ENCODE measurements at places on chromosomes 1 and 21.

GRCh38 chr1:216616425-216616824 lies 106.8 kb downstream of the ESRRG start:
- no peak for DNase-seq

DNA sequence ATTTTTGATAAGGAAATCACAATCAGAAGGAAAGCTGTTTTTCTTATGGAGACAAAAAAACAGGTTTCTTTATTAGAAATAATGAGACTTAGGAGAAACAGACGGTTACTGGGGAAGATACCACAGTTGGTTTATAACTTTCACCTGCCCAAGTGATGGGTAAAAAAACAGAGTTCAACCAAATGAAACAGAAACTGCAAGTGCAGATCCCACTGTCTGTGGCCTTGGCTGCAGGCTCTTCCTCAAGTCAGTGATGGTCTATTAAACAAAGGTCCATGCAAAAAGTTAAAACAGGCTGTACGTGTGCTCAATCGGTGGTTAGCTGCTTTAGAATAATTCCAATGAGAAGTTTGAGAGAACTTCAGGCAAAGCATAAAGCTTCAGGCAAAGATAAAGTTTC lies 112.1 kb upstream of the NEGR1 start:
- DNase-seq = no peak

GRCh38 chr1:28582248-28582615 lies 9.8 kb upstream of the RAB42 start:
- no peak for DNase-seq

- DNase-seq = no peak
Observed at GRCh38 chr1:240404286-240404685, 207.7 kb downstream of the GREM2 start.

DNA sequence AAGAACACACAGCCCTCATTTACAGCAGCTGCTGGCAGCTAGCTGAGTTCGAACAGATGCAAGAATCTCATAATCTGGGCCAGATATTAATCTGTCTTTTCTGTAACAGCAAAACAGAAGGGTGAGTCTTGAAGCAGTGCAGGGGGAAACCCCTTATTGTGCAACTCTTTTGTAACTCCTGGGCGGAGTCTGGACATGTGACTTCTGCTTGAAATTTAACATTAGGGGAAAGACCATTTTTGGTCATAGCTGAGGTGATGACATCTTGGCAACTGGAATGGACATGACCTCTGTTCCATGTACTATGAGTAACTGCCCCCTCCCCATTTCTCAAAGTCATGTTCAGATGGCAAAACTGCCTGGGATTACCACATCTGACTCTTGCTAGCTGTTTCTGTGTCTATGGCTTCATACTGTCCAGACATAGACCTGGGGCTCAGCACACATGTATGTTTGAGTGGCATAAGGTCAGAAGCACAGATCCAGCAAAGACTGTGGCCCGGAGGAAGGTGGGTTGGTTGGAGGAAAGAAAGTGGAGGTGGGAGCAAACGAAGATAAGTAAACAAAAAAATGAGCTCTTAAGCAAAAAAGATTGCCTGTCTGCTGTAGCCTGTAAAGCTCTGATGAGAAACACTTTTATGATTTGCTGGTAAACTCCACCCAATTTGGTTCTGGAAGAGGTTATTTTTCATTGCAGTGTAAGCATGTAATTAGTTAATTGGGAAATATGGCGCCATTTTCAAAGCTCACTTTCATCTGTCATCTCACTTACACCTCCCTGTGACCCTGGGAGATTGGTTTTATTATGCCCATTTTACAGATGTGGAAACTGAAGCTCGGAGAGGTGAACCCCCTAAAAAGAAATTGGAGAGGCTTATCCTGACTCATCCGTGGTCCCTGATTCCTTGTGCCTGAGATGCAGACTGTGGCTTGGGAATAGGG lies 26.1 kb downstream of the ETS2 start:
- peak; percentile 26 for DNase-seq

DNA sequence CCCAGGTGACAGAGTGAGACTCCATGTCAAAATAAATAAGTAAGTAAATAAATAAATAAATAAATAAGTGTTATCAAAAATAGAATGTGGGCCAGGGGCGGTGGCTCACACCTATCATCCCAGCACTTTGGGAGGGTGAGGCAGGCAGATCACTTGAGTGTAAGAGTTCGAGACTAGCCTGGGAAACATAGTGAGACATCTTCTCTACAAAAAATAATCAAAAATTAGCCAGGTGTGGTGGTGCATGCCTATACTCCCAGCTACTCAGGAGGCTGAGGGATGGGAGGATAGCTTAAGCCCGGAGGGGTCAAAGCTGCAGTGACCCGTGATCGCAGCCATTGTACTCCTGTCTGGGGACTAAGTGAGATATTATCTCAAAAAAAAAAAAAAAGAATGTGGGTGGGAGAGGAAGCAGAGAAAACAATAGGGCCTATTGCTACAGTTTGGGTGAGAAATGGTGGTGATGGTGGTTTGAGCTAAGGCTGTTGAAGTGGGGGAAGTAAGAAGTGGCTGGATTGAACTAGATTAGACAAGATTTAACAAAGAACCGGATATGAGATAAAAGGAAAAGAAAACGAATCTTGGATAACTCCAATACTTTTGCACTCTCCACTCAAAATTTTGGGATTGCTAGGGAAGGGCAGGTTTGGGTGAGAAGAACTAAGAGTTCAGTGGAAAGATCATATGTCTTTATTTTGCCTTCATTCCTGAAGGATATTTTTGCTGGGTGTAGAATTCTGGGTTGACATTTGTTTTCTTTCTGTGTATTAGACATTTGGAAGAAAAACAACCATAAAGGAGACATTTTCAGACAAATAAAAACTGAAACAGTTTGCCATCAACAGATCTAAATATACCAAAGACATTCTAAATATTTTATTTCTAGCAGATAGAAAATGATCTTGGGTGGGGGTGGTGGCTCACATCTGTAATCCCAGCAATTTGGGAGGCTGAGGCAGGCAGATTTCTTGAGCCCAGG lies 57.1 kb upstream of the SPOCD1 start:
- DNase-seq = no peak

- DNase-seq = no peak
Observed at GRCh38 chr1:171922999-171923398, 81.7 kb downstream of the DNM3 start.

- no peak for DNase-seq
Observed at GRCh38 chr1:218108034-218108433, 177.1 kb upstream of the RRP15 start.

DNA sequence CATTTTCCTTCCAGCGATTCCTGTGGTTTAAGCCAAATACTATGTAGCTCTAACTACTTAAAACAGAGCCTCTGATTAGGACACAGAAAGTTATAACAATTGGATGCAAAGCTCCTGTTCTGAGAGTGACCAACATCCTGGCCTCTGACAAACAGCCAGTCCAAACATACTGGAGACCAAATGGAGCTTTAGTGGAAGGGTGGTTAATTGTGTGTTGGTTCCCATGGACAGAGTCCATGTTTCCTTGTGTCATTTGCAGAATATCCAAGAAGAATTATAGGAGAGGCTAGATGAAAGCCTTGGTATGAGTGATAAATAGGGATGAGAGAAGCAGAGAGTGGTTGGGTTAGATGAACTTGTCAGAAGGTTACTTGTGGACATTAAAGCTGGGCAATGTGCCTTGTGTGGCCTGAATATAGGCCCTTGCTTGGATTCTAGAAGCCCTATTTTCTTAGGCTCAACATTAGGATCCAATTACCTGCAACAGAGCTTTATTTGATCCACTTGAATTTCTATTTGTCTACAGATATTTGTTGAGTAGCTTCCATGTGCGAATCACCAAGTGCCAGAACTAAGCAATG lies 180.5 kb upstream of the GORAB start:
- DNase-seq = no peak

DNA sequence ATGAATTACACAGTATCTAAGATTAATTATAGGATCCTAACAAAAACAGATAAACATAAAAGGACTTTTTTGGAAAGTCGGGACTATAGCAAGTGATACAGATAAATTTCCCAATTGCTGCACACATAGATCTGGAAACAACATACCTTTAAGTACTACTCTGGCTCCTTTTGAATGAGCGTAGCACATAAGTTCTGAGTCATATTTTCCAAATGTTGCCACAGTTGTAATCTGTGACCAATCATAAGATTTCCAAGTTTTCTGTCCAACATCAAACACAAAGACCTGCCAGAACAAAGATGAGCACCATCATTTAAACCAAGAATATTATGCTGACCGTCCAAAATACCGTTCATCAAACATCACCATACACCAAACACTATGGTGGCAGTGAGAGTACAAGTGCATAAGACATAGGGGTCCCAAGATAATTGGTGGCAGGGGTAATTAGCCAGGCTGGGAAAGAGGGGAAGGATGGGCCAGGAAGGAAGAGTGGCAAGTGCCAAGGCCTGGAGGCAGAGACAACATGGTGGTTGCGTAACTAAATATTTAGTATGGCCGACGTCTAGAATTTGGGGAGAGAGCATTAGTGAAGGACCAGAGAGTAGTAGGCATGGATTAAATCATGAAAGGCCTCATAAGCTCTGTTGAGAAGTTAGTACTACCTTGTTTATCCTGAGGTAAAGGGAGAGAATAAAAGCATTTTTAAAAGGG lies 3.6 kb downstream of the CTBS start:
- DNase-seq = no peak

Data from stimulated activated CD4-positive, alpha-beta T cell treated with anti-CD3 and anti-CD28 coated beads, Interleukin-2, amount 100 ng/mL, for 48 hours (primary cell).